ENCODE measurements at places on chromosomes 1 and 21.

DNA sequence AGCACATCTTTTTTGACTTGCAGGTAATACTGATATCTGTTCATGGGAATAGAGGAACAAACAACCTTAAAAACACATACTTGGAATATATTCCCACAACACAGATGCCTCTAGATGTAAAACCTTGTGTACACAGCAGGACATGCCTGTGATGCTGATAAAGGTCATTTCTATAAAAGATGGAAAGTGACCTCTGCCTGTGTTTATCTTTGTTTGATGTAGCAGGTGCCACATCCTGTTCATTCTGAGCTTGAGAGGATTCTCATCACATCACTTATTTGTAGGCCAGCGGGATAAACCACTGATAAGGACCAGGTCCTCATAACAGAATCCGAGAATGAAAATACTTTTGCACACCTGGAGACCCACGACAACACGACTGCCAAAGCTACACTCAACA is 133.7 kb downstream of the SMYD2 start:
- DNase-seq: no peak

DNA sequence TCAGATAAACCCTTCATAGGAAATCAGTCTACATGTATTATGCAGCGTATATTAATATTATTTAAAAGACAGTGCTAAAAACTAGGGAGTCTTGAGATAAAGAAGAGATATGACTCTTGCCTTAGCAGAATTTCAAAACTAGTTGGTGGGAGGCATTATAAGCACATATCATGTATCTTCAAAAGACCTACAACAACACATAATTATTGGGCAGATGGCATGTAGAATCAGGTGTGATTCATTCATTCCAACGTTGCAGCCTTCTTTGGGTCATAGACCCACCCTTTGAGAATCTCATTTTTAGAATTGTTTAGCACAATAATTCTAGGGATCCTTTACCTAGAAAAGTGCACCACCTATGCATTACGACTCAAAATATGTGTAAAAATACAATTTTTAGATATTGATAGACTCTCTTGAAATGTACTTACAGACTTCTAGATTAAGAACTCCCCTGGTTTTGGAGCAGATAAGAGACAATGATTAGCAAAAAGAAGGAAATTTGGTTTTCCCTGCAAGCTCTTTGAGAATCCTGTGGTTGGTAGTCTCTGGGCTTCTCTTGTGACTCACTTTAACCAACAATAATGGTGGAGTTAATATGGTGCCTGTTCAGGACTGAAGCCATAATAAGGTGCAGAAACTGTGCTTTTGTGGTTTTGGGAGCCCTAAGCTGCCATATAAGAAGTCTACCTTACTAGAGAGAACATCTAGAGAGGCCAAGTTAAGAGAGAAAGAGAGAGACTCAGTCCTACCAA is 85.3 kb upstream of the RGS4 start:
- no peak for DNase-seq

- no peak for DNase-seq
Measured at GRCh38 chr1:24285231-24285630, 33.9 kb upstream of the GRHL3 start.

- no peak for DNase-seq
Measured at GRCh38 chr1:214289574-214290272, 8.8 kb downstream of the SMYD2 start.

DNA sequence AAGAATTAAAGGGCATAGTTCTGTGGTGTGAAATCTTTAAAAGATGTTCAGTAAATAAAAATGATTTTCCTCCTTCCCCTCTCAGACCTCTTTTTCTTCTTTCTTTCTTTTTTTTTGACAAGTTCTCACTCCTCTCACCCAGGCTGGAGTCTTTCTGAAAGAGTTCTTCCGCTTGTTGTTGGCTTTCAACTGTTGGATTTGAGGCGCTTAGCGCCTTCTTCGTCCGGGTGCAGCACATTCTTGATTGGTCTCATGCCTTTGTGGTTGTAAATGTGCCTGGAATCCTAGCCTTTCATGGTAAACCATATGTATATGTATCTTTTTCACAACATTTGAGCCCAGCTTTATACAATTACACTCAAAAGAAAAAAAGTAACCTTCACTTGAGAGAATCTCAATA is 980 bp upstream of the METTL18 start:
- DNase-seq: no peak

- no peak for DNase-seq
Measured at GRCh38 chr1:24369199-24369598, 44.4 kb downstream of the STPG1 start.

GRCh38 chr1:44508397-44508745 is 103.3 kb downstream of the RNF220 start:
- DNase-seq: no peak

DNA sequence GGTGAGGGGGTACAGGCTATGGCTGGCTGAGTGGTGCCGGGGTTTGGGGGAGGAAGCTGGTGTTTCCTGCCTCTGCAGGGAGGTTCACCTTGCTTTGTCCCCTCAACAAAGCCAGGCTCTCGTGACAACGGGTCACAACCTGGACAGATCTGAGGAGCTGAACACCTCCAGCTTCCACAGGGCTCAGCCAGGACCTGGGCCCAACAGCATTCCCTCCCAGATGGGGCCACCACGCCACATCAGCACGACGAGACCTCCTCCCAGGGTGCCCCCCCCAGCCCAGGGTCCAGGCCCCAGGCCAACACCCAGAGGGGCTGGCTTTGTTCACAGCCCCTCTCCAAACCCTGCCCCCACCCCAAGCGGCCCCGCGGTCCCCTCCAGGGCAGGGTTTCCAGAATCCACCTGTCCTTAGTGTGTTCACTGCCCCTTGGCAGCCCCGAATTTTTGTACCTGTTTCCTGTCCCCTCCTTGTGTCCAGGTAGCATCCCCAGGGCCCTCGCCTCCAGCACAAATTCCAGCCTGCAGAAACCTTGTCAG is 34.7 kb downstream of the UBE2G2 start:
- no peak for DNase-seq

DNA sequence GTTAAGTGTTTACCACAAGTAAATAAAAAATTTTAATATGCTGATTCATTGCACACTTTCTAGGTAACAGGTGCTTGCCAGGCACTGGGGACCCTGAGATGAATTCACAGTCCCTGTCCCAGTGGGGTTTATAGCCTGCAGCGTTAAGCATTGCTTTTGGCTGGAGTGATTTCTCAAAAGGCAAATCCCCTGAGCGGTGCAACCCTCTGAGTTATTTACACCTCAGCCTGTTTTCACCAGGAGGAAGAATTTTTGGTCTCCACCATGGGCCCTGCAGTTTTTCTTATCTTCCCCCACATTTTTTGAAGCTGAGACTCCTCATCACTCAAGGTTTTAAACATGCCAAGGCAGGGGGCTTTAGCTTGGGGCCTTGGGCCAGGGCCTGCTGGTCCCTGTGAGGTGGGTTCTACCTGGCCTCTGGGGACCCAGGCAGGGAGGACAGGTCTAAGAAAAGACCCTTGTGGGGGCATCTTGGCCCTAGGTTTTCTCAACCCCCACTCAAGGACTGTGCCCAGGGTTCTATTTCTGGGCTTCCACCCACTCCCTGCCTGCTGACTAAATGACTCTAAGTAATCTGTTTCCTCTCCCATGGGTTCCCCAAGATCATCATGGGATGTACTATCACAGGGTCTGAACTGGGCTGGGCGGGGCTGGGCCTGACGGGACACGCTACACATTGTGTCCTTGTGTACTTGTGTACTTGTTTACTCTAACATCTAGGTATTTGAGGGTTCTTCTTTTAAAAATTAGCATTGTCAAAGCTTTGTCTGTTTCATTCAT is 10.2 kb upstream of the CHIT1 start:
- DNase-seq: no peak

DNA sequence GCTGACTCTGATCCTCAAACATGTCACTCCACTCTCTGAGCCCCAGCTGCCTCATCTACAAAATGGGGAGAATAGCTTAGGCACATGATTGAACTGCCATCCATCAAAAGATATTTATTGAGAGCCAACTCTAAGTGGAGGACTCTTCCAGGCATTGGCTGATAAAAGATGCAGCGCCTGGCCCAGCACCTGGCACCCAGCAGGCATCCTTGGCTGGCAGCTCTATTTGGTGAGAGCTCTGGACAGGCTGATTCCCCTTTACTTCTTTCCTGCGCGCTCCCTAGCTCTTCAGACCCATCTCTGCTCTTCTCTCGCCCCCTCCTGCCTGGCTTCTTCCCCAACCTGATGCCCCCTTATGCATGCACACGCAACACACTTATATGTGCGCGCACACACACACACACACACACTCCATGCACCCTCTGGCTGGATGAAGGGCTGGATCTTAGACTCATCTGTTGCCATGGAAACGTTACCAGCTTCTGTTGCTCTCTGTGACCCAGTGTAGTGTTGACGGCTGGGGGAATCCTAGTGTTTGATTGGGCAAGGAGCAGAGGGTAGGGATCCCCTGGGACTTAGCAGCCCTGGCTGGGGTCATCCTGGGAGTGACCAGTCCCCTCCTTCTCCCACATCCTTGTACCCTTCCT is 49.3 kb downstream of the VWA5B1 start:
- no peak for DNase-seq

- DNase-seq: no peak
Measured at GRCh38 chr1:236921610-236922009, 82.6 kb downstream of the MT1HL1 start.

DNA sequence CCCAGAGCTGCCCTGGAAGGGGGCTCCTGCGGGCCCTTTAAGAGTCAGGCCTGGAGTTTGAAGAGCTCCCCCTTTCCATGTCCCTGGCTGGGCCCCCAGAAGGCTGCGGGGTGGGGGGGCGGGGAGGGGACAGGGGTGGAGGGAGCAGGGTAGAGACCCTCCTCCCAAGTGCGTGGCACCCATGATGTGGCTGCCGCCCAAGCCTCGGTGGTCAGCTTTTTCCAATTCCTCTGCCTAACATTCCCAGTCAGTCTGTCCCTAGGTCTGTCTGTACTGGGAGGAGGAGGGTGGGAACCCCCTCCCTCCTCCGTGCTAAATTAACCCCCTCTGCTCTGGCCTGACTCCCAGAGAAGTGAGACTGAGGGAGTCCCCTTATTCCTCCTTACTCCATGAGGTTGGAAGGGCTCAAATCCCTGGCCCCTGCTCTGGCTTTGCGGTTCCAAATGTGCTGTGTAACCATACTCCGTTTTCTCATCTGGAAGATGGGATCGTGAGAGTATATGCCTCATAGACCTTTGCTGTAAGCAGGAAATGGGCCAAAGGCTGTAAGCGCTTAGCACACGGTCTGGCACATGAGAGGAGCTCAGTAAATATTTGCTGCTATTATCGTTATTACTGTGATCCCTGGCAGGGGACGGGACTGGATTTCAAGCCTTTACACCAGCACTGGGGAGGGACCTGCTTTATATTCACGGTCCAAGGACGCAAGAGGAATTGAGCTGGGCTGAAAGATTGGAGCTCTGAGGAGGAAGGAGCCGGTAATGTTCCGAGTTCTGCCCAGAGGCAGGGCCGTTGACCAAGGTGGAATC is 658 bp upstream of the COL16A1 start:
- no peak for DNase-seq

GRCh38 chr1:178774263-178774662 is 49.2 kb downstream of the RALGPS2 start:
- no peak for DNase-seq

GRCh38 chr1:20837554-20838192 is 50.6 kb upstream of the HP1BP3 start:
- no peak for DNase-seq

DNA sequence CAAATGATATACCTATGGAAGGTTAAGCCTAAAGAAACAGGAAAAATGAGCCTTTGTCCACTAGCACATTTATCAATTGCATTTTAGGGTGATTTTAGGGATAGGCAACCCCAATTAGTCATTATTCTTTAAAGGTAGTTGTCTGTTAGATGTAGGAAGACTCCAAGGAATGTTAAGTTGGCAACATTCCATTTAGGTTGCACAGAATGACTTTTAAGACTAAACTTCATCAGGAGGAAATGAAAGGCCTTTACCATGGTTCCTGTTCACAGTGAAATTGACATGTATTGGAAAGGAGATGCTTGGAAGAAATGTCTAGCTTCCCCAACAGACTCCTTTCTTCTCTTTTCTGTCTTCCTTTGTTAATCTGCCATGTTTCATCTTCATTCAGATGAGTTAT is 1.6 kb upstream of the APOBEC4 start:
- DNase-seq: no peak

DNA sequence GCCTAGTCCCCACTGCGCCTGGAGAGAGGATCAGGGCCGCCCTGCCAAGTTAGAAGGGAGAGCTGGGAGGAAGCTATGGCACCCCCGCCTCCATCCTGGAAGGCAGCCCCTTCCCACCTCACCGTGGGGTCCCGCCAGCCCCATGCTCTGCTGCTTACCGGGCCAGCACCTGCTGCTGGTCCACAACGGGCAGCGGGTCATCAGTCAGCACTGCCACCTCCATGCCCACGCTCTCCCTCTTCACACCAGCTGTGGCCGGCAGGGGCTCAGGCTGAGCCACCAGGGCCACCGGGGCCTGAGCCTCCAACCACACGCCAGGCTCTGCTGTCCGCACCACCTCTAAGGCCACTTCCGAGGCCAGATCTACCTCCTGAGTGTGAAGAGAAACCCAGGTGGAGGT is 23.5 kb upstream of the DDOST start:
- no peak for DNase-seq

GRCh38 chr1:232925421-232926220 is 24.8 kb upstream of the NTPCR start:
- no peak for DNase-seq

DNA sequence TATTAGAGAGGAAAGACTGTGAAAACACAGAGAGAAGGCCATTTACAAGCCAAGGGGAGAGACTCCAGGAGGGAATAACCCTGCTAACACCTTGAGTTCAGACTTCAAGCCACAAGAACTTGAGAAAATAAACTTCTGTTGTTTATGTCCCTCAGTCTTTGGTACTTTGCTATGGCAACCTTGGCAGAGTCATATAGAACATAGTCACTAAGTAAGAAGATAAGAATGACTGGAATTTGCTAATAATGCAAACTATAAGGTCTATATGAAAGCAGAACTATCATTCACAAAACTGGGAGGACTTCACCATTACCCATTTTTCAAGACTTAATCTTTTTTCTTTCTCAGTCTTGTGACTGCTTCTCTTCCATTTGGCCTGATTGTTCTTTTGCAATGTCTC is 767.3 kb upstream of the ADAMTS5 start:
- no peak for DNase-seq

Data from stimulated activated CD4-positive, alpha-beta T cell treated with anti-CD3 and anti-CD28 coated beads, Interleukin-1b, Interleukin-23, amount 100 ng/mL, for 24 hours (primary cell).